ENCODE measurements at places on chromosomes 16 and 17.

DNA sequence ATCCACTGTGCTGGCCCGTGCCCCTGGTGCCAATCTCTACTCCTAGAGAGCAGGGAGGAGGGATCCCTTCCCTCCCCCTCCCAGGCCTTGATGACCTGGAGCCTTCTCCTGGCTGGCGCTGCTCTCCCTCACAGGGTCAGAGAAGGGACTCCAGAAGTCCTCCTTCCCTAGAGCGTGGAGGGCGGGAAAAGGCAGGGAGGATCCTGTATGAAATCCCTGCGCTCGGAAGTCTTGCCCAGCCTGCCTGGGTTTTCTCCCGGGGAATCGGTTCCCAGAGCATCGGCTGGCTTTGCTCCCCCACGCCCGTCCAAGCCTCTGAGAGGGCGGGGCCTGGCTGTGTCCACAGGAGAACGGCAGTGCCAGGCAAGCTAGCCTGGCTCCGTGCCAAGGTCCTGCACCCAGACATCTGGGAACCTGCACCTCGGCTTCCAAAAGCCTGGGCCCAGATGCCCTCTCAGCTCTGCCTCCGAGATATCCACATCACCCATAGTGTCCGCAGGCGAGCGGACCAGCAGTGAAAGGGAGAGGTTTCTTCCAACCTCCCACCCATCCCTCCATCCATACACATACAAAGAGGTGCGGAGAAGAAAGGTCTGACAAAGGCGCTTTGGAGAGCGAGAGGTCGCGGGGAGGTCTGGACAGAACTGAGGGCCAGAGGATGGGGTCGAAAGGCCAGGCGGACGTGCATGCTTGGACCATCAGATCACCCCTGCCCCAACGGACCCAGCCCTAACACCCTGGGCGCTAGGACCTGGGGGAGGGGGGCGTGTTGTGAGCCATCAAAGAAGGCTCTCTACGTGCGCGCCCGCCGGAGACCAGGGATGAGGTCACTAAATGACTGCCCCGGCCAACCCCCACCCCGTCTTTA is 1.1 kb downstream of the MPP2 start:
- DNase-seq, result no peak

- no peak for DNase-seq
These were observed 64.1 kb downstream of the NF1 start for GRCh38 chr17:31158746-31159377.

DNA sequence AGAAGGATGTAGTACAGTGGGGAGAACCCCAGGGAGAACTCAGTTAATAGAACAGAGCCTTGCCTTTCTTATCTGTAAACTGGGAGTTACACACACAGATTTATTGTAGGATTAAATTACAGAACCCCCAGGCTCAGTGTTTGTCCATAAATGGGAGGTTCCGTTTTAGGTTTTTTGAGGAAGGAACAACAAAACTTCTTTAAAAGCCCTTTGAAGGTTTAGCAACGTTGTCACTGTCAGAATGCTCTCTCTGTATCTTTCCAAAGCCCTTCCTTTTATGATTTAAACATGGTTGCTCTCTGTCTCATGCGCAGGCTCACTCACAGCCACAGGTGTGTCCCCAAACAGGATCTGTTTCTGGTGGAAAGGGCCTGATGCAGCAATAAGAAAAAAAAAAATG is 9.4 kb upstream of the GNA13 start:
- DNase-seq, result no peak

- peak; percentile 47 for DNase-seq
These were observed 32.6 kb upstream of the TAC4 start for GRCh38 chr17:49880291-49881053.

DNA sequence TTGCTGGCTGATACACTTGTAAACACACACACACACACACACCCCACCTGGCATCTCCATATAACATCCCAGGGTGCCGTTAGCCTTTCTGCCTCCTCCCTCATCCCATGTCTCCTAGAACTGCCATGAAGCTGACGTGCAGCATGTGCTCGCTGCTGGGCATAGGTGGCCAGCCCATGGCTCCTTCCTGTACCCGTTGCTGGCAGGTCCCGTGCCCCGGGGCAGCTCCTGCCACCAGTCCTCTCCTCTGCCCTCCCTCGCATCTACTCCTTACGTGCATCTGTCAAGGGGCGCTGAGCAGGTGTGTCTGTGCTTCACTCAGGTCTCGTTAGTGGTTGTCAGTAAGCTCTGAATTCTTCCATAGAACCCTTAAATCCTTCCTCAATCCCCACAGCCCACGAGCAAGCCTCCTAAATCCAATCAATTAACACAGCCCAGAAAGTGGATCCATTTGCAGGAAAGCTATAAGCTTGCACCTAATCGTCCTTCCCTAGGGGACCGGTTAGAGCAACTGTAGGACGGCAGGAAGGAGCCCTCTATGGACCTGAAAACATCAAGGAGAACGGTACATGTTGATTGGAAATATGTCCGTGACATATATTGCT is 218.1 kb upstream of the FOXF1 start:
- no peak for DNase-seq

DNA sequence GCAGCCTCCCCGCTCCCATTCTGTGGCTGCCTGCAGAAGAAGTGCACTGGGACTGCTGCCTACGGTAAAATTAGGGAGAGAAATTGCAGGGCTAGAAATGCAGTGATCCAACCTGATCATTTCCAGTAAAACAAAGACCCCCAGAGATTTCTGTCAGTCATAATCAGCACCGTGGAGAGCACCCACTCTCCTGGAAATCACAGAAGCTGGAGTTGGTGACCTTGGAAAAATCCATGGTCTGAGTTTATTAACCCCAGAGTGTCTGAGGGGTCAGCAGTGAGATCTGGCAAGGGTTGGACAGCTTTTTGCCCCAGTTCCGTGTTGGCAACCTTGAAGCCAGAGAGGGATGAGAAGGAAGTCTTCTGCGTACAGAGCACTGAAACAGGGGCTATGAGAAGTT is 7.8 kb downstream of the SYCE1L start:
- no peak for DNase-seq

DNA sequence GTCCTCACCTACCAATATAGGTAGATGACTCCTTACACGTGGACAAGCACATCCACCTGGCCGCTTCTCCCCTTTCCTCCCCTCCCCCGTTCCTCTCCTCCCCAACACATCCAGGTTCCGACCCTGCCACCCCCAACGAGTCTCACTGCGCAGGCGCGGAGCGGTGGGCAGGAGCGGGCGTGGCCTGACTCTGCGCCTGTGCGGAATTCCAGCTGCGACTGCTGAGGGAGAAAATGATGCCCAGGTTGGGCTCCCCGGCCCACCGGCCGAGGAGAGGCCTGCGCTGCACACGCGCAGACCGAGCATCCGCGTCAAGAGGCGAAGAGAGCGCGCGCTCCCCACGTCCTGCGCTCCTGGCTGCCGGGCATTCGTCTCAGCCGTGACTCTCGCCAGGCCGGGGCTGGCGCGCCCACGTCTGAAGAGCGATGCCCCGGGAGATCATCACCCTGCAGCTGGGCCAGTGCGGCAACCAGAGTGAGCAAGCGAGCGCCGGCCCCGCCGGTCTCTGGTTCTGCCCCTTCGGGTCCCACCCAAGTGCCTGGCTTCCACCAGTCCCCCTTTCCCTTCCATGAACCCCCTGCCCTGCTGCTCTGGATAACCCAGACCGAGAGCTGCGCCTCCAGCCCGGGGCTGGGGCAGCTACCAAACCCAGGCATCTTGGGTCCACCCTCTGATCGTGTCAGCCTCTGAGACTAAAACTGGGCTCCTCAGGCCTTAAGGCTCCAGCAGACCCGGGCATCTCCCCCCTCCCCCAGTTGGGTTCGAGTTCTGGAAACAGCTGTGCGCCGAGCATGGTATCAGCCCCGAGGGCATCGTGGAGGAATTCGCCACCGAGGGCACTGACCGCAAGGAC is at the start of gene TUBG2:
Gene TUBG2 (plus strand): TSS at position 206 of the 853 bp plus-strand sequence. CDS start 220 bp downstream, at position 426.
- DNase-seq, result peak; percentile 59

All from activated CD4-positive, CD25-positive, alpha-beta regulatory T cell (primary cell).